AG08396 (cell line): ENCODE measurements at places on chromosomes 1 and 21.

DNA sequence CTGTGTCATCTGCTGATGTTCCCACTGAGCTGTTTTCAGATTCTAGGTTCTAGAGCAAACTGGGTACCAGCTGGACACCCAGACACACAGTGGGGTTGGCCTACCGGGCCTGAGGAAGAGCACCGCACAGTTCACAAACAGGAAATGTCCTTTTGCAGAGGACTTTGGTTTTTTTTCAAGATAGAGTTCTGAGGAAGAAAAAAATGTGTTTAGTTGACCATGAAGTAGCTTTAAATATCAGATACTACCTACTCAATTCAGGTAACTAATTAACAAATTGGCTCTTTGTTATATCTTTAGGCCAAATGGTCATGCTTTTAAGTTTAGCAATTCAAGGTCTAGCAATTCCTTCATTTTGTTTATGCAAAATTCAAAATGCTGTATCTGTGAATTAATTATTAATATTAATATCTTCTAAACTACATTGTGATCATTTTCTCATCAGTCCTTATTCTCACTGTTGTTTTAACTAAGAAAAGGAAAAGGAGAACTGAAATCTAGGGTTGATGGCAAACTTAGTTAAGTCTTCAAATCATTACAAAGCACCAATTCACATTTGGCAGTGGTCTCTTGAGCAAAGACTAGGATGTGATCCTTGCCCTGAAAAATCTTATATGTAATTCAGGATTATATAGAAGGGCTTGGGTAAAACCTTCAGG lies 17.2 kb upstream of the NCF2 start:
- no peak for DNase-seq

DNA sequence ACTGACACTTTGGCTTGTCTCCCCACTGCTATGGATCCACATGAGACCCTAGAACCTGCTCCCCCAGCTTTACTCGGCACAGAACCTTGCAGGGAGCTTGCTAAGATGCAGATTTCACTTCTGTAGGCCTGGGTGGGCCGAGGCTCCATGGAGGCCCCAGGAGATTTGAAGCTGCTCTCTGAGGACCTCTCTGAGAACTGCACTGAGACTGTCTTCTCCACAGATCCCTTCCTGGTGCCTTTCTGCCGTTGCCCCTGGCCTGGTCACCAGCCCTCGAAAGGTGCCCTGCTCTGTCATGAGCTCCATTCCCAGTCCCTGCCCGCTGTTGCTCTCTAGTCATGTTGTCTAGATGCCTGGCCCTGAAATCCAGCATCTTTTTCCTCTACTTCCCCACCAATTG lies 588.4 kb downstream of the AJAP1 start:
- DNase-seq, result no peak

DNA sequence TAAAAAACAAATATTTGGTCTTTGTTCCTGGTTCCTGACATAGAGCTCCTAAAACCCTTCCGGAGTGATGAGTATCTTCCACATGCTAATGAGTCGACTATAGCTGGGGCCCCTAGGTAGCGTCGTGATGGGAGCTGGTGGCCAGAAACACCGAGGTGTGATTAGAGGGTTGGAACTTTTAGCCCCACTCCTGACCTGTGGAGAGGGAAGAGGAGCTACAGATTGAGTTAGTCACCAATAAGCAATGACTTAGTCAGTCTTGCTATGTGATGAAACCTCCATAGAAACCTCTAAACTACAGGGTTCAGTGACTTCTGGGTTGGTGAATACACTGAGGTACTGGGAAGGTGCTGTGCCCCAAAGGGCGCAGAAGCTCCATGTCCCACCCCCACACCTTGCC lies 30.1 kb upstream of the PLD5 start:
- no peak for DNase-seq

DNA sequence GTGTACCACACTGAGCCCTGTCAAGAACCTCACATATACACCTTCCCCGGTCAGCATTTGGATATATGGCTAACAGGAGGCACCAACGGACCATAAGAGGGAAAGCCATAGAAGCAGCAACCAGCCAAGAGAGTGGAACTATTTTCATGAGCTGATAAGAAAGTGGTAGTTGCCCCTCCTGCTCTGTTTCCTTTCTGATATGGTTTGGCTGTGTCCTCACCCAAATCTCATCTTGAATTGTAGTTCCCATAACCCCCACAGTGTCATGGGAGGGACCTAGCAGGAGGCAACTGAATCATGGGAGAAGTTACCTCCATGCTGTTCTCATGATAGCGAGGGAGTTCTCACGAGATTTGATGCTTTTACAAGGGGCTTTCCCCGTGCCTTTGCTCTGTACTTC lies 366.1 kb upstream of the DAB1 start:
- no peak for DNase-seq

- peak; percentile 18 for DNase-seq
Observed at GRCh38 chr21:26449161-26449560, 123.9 kb downstream of the CYYR1 start.

- DNase-seq, result no peak
Observed at GRCh38 chr21:42143111-42143510, 72.0 kb downstream of the UMODL1 start.

- no peak for DNase-seq
Observed at GRCh38 chr1:76494807-76495206, 372.5 kb upstream of the ST6GALNAC5 start.
